Lower lobe of right lung (tissue), 2 donors: ENCODE measurements at places on chromosomes 2 and 18. TPM values are rescaled to one million over a fixed set of nuclear protein-coding genes. Genes with fewer than 3 reads are reported as not detected.

GRCh38 chr18:24023185-24023814, 8.7 kb downstream of the TTC39C start:
- H3K36me3 ChIP-seq, result no peaks in the 10 kb centered on the region
- no peak overlapping the region for H3K27ac ChIP-seq
- no peaks in the 10 kb centered on the region for H3K27me3 ChIP-seq
- H3K4me3 ChIP-seq, result no peak overlapping the region

DNA sequence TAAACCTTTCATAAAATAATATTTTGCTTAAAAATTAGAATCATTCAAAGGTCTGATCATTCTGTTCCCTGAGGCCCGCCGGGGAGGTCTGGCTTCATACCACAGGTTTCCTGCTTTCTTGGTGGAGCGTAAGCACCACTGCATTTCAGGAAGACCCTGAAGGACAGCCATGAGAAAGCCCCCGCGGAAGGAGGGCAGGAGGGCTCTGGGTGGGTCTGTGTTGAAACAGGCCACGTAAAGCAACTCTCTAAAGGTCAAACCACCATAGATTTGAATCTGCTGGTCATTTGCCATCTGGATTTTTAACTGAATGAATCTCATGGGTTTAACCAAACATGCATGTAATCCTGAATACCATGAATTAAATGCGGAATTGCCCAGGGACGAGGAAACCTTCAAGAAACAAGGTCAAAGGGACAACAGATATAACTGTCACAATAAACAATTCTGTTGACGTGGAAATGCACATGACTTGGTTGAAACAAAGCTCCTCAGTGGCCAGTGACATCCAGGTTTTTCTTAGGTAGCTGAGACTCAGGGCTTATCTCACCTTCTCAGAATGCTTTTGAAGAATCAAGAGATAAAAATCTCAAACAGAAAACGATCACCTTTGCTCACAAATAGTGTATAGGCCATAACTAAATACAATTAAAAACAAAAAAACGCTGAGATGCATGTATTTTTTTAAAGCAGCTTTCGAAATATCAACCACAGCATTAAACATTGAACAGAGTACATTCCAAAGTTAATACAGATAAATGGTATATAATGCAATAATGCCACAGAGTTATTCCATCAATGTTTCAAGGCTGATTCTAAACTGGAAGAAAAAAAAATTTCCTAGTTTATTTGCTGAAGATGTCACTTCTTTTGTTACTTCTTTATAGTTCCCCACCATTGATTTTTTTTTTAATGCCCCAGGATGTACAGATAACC, 193.2 kb downstream of the BCL2 start:
- H3K4me3 ChIP-seq, result no peak overlapping the region
- peaks cover 5% of the 10 kb centered on the region for H3K4me1 ChIP-seq
- H3K27ac ChIP-seq, result no peak overlapping the region

DNA sequence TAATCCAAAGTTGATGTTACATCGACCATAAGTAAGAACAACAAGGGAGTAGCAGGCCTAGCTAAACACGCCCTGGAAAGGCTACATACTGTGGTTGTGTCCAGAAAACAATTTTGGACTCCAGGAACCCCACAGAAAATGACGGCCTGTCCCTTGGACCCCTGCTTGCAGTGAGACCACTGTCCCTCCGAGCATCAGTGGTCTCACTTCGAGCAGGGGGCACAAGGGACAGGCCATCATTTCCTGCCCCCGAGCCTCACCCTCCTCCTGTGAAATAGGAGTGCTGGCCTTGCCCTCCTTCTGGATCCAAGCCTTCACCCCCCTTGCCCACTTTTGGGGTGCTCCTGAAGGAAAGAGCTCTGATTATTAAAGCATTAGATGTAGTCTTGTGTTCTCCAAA, 144.4 kb downstream of the CTIF start:
- H3K27me3 ChIP-seq, result no peaks in the 10 kb centered on the region
- peaks cover 49% of the 10 kb centered on the region for H3K4me1 ChIP-seq
- H3K27ac ChIP-seq, result no peak overlapping the region
- H3K36me3 ChIP-seq, result no peaks in the 10 kb centered on the region
- no peak overlapping the region for H3K4me3 ChIP-seq

CFAP210 gene
- 0.95 TPM for total RNA-seq

- H3K36me3 ChIP-seq, result no peaks in the 10 kb centered on the region
- DNase-seq, result no peak
- no peak overlapping the region for H3K27ac ChIP-seq
- H3K4me1 ChIP-seq, result no peaks in the 10 kb centered on the region
These were observed 77.5 kb downstream of the CDCA7 start for GRCh38 chr2:173432049-173432754.
